ENCODE measurements at places on chromosomes 1 and 21. TPM values are rescaled to one million over a fixed set of nuclear protein-coding genes. Genes with fewer than 3 reads are reported as not detected.
A peak's percentile ranks its signal among the peaks of the same experiment; 100 is the strongest.

GRCh38 chr1:167455786-167456446 is 62.4 kb downstream of the CD247 start:
- peak; percentile 36 for DNase-seq

DNA sequence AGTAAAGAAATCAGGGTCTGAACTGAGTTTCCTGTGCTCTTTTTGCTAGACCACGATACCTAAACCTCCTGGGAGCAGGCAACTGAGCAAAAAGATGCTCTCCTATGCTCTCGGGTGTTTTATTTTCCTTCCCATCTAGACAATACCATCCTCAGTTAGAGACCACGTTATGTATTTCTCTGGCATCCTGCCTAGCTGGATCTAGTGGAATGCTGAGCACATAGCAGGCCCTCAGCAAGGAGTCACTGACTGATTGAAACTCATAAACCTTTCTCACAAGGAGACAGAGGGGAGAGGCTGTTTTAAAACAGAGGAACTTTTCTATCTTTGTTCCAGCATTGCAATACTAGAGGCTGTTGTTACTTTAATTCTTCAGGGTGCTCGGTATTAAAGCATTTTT is 168.0 kb downstream of the CYYR1 start:
- DNase-seq = peak; percentile 48

DNA sequence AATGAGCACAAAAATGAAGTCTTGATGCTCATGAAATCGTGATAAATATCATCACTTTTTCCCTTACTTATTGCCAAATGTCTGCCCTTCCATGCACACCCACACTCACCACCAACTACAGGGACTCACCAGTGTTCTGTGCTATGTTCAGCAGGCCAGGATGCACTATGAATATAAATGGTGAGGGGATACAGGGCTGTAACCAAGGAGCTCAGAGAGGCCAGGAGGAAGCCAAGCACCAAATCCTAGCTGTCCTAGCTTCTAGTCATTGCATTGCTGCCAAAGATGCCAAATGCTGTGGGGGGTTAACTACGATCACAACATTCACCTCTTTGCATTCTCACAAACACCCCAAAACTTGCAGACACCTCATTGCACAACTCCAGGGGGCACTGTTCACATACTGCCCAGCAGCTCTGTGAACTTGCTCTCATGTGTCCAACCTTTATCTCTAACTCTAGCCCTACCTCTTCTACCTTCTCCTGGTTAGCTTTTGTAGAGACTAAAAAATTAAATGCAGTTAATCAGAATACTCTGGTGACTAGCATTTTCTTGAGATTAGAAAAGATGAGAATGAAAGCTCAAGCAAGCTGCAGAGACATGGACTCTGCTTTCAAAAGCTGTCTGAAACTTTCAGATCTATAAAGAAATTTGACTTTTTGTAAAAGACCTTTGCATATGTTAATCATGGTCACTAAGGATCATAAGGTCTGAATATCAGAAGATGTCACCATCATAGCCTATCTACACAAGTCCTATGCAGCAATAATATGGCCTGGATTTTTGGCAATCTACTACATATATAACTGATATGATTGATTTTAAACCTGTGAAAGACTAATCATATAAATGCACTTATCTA is 13.9 kb upstream of the KIF14 start:
- DNase-seq = no peak

- peak; percentile 3 for DNase-seq
Measured at GRCh38 chr1:12276225-12276624, 46.4 kb downstream of the VPS13D start.

DNA sequence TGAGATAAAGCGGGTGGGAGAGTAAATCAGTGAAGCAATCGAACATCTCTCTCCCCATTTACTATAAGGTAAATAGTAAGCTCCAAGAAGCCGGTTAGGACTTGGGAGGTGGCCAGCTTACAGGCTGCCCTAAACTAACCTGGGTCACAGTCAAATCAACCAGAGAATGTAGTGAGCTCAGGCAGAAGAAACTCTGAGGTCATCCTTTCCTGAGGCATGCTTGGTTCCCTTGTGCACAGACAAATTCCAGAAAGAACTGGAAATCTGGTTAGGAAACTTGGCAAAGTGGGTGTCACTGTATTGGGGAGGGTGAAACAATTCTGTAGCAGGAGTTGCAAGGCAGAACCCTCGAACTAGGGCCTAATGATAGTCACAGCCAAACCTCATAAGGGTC is 72.5 kb downstream of the NTMT2 start:
- DNase-seq = peak; percentile 28

DNA sequence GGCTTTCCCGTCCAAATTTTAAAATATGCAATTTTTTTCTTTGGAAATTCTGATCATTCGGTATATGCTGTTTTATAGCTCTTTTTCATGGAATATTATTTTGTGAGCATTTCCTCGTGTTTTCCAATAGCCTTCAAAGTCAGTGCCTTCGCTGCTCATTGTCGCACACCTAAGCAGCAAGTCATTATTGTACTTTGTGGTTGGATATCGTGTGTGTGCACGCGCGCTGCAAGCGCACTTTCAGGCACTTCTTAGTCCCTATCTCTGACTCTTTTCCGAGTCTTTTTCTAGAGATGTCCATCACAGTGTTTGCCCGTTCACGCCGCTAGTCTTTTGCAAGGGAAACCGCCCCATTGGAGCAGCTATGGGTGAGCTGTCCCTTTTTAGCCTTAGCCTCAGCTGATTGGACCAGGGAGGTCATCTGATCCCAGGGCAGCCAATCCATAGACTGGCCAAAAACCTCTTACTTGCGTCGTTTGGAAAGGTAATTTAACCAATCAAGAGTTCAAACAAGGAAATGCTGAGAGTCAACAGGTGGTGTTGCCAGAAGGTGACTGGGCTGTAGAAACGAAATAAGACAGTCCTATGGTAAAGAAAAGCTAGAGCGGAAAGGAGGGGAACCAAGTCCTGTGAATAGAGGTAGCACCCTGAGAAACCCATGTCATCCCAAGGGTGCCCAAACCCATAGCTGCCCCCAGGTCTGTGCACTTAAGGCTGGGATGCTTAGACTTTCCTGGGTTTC is 710 bp upstream of the HYI start:
- DNase-seq = peak; percentile 92

GRCh38 chr1:100391675-100392074 is 39.4 kb downstream of the CDC14A start:
- DNase-seq = no peak

- DNase-seq = no peak
Measured at GRCh38 chr1:93666613-93667384, 14.8 kb downstream of the BCAR3 start.

DNA sequence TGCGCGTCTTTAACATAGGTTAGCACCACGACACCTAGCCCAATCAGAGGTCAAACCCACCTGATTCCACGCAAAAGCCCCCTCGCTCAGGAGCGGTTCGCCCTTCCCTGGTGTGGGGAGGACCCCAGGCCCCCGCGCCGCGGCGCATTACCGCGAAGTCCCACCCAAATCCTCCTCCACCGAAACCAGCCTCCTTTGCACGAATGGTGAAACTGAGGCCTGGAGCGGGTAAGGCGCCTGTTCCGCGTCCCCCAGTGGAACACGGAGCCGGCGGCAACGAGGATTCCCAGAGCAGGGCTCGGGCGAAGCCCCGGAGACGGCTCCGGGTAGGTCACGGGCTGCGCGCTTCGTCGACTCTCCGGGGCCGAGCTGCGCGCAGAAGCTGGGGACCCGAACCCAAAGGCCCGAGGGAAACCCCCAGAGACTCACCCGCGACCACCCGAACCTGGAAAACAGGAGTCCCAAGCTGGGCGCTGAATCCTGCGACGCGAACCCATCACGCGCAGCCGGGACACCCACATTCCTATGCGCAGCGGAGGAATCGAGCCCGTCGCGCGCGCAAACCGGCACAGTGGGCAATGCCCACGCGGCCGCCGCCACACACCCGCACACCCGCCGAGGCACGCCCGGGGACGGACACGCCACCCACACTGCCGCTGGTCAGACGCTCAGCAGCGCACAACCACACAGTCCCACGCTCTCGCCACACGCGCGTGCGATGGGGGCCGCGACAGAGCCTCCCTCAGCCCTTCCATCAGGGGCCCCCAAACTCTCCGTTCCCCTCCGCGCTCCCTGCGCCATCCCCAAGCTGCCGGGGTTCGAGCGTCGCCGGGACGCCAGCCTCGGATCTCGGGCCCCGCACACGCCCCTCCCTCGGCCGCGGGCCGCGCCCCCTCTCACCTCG is 507 bp downstream of the GLIS1 start:
- DNase-seq = peak; percentile 39

GRCh38 chr1:198278943-198279342 is 122.1 kb downstream of the NEK7 start:
- no peak for DNase-seq

- DNase-seq = no peak
Measured at GRCh38 chr1:226674892-226675714, 64.0 kb downstream of the ITPKB start.

- peak; percentile 24 for DNase-seq
Measured at GRCh38 chr1:217089361-217090014, 366.3 kb upstream of the ESRRG start.

- no peak for DNase-seq
Measured at GRCh38 chr21:14987370-14988170, 77.2 kb downstream of the NRIP1 start.

DNA sequence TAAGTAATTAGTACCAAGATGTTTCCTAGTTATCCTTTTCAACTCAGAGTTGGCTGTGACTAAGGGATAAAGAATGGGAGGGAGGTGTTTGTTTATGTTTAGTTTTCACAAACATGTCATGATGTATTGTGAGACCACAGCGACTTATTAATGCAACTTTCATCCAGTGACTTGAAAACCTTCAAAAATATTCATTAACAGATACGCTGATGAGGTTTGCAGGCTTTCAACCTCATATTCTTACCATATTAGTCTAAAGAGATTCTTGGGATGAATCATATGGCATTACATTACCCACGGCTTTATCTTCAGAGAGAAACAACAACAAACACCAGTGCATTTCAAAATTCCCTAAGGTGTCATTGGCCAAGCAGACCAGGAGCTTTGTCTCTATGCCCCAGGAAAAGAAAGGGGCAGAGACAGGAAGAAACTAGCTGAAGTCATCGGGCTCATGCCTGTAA is 36.4 kb downstream of the PALMD start:
- DNase-seq = peak; percentile 78

- no peak for DNase-seq
Measured at GRCh38 chr1:74356493-74356892, 121.3 kb downstream of the TNNI3K start.

- no peak for DNase-seq
Measured at GRCh38 chr1:14616632-14617396, 18.3 kb downstream of the KAZN start.

DNA sequence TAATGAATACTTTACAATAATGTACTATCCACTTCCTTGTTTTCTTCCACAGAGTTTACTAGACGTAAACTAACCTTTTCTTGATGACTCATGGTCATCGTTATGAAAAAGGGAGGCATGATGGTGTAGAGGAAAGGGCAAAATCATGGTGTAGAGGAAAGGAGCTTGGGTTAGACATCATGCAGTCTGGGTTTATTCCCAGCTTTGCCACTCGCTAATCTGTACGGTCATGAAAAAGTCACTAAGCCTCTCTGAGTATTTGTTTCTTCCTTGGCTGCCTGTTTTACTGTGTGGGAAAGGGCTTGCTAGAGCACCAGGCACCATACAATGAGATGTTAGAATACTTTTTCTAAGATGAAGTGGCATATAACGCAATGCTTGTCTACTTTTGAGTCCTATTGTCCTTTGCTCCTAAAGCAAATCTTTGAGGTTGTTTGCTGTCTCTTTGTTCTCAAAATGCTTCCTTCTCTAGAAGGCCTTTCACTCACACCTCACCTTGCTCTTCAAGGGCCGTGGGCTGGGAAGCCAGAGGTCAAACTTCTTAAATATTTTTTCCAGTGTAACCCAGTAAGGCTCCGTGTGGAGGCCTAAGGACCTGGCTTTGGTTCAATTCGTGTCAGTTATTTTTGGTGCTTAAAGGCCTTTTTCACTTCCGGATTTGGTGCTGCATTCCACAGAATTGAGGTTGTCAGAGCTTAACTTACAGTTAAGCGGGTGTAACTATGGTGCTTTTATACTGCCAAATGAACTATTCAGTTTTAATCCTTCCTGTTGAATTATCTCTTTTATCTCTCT is 9.9 kb upstream of the ETV3 start:
- no peak for DNase-seq

DNA sequence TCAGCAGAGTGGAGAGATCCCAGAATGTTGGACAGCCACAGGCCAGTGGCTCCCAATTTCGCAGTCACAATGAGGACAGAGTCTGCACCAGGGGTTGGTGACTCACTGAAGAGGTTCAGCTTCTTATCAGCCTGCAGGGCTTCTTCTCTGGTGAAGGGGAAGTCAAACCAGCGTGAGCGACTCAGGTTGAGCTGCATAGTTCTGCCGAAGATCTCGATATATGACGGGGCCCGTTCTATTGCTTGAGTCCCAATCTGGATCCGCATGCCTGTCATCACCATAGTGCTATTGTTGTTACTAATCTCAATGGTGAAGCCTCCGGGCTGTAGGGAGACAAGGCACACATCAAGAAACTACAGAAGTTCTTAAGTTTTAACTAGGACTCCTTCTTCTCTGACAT is 58.5 kb downstream of the UBR4 start:
- DNase-seq = no peak

DNA sequence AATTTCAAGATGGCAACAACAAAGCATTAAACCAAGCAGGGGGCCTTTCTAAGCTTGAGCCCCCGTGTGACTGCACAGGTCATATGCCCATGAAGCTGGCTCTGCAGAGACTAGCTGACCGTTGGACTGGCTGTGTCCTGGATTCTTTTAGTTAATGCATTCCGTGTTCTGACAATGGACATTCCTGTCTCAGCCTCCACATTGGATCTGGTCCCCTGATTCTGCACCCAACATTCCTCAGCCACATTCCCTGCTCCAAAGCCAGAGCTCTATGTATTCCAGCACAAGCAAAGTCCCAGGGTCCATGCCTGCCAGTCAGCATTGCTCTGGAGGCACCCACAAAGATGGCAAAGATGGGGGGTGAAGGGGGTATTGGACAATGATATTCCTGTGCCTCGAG is 5.1 kb upstream of the NAV1 start:
- DNase-seq = no peak

DNA sequence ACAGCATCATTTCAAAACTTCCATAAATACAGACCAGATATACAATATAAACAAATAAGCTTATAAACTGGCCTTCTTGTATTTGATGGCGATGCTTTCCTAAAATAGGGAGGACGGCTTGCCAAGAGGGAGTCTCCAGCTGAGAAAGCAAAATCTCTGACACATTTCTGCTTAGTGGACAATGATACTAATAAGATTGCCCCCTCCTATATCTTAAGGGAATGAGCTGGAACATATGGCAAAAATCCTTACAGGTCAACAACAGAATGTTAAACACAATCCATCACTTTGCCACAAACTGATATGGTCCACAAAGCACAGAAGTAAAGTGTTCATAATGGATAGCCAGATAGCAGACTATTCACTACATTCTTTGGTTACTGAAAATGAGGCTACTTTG is 7.1 kb upstream of the GADD45A start:
- DNase-seq = no peak

Gene IL20
- not detected for polyA plus RNA-seq

Gene F11R
- polyA plus RNA-seq = 0.53 TPM

Gene KCNA3
- not detected for polyA plus RNA-seq

Gene LCE1A
- not detected for polyA plus RNA-seq

Gene TSPEAR
- polyA plus RNA-seq = not detected

Gene CCDC30
- polyA plus RNA-seq = 1.6 TPM

Gene TMEM79
- 3.9 TPM for polyA plus RNA-seq

Gene ZNF436
- 9.4 TPM for polyA plus RNA-seq

Gene ADORA1
- 2.2 TPM for polyA plus RNA-seq

Gene CYP4A11
- not detected for polyA plus RNA-seq

Gene CD1E
- polyA plus RNA-seq = not detected

Gene SELE
- polyA plus RNA-seq = not detected

Gene TEX38
- polyA plus RNA-seq = not detected

Gene NR5A2
- polyA plus RNA-seq = not detected

Data from GM23248 (cell line).